ENCODE measurements at places on chromosomes 3 and 15. TPM values are rescaled to one million over a fixed set of nuclear protein-coding genes. Genes with fewer than 3 reads are reported as not detected.

DNA sequence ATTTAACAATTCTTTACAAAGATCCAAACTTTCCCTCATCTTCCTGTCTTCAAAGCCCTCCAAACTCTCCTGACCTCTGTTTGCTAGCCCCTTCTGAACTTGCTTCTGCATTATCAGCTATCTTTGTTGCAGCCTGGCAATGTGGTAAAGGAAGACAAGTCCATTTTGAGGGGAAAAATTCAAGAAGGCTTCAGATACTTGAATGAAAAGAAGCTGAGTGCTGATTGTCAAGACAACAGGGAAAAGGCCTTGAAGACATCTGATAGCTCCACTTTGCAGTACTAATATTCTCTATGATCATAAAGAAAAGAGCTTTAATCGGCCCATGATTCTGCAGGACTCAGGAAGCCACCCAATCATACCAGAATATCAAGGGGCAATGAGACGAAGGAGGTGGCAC is 91.8 kb downstream of the LMLN start:
- no peak overlapping the region for H3K27ac ChIP-seq
- H3K4me3 ChIP-seq: no peak overlapping the region
- no peaks in the 10 kb centered on the region for H3K27me3 ChIP-seq
- peaks cover 18% of the 10 kb centered on the region for H3K36me3 ChIP-seq

- peaks cover 78% of the 10 kb centered on the region for H3K4me1 ChIP-seq
- peak; percentile 54 for DNase-seq
- H3K36me3 ChIP-seq: peaks cover 12% of the 10 kb centered on the region
- H3K4me3 ChIP-seq: peak overlapping the region; percentile 88
Measured at GRCh38 chr3:124886168-124887056, 753 bp downstream of the ITGB5 start.

The SCG5 gene
- 14.2 TPM for total RNA-seq

The PLAAT1 gene
- total RNA-seq: 3.9 TPM

The SLC6A1 gene
- total RNA-seq: 0.72 TPM

The ACAN gene
- total RNA-seq: 1.4 TPM

GRCh38 chr3:58164906-58165821 is 45.6 kb downstream of the DNASE1L3 start:
- H3K27me3 ChIP-seq: no peaks in the 10 kb centered on the region
- peak overlapping the region; percentile 31 for H3K27ac ChIP-seq
- no peak for DNase-seq
- H3K4me3 ChIP-seq: no peak overlapping the region

GRCh38 chr15:39535466-39535865 is 45.4 kb upstream of the THBS1 start:
- no peak overlapping the region for H3K27ac ChIP-seq
- H3K27me3 ChIP-seq: peaks cover 2% of the 10 kb centered on the region

The TMF1 gene
- 20.6 TPM for total RNA-seq

DNA sequence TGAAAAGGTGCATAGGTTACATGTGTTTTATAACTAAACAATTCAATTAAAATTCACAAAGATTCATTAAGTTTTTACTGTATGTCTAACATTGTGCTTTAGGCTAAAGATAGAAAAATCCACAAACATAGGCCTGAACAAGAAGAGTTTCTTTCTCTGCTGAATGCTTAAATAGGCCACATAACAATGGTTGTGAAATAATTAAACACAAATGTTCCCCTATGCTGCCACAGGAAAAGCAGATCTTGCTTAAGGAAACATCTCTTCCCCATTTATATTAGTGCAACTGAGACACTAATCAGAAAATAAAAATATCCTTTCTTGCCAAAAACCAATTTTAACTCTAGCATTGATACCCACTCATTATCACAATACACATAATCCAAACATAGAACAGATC is 725.4 kb upstream of the DPPA4 start:
- H3K4me1 ChIP-seq: no peaks in the 10 kb centered on the region
- DNase-seq: no peak
- H3K27me3 ChIP-seq: no peaks in the 10 kb centered on the region
- H3K36me3 ChIP-seq: no peaks in the 10 kb centered on the region
